ENCODE measurements at places on chromosomes 13 and 19. TPM values are rescaled to one million over a fixed set of nuclear protein-coding genes. Genes with fewer than 3 reads are reported as not detected.

NKPD1 gene
- not detected for total RNA-seq

PODNL1 gene
- 0.66 TPM for total RNA-seq

ZNF730 gene
- total RNA-seq, result not detected

MEIOSIN gene
- total RNA-seq, result not detected

DGKH gene
- total RNA-seq, result 4.7 TPM

C1QTNF9B gene
- total RNA-seq, result not detected

RPS16 gene
- total RNA-seq, result 573 TPM

DNA sequence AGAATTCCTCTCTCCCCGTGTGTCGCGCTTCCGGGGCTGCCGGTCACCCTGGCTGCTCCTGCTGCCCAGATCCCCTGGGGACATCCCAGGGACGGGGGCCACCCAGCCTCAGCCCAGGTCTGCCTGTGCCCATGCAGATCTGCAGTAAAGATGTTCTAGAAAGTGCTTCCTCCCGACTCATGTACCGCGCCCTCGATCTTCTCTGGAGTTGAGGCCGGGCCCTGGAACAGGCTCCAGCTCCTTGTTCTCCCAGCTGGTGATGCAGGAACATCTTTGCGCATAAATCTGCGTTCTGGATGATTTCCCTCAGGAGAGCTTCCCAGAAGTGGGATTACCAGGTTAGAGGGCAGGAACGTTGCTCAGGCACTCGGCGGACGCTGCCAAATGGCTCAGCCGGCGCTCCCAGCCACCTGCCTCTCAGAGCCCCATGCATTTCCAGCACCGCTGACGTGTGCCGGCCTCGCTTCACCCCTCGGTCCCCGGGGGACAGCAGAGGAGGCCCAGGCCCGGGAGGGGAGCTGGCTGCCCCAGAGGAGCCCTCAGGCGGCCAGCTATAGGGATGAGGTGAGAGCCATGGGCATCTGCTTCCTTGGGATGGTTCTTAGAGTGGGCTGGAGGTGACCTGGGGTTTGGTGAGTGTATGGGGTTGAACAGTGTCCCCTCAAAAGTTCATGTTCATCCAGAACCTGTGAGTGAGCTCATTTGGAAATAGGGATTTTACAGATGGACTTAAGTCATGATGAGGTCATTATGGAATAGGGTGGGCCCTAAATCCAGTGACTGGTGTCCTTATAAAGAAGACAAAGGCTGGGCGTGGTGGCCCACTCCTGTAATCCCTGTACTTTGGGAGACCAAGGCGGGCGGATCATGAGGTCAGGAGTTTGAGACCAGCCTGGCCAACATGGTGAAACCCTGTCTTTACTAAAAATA is 42.6 kb downstream of the CRTC1 start:
- DNase-seq, result no peak

GRCh38 chr19:40552848-40553247 is 23.8 kb upstream of the SHKBP1 start:
- no peak for DNase-seq

- no peak for DNase-seq
Measured at GRCh38 chr13:112256716-112257494, 119.2 kb upstream of the SPACA7 start.

DNA sequence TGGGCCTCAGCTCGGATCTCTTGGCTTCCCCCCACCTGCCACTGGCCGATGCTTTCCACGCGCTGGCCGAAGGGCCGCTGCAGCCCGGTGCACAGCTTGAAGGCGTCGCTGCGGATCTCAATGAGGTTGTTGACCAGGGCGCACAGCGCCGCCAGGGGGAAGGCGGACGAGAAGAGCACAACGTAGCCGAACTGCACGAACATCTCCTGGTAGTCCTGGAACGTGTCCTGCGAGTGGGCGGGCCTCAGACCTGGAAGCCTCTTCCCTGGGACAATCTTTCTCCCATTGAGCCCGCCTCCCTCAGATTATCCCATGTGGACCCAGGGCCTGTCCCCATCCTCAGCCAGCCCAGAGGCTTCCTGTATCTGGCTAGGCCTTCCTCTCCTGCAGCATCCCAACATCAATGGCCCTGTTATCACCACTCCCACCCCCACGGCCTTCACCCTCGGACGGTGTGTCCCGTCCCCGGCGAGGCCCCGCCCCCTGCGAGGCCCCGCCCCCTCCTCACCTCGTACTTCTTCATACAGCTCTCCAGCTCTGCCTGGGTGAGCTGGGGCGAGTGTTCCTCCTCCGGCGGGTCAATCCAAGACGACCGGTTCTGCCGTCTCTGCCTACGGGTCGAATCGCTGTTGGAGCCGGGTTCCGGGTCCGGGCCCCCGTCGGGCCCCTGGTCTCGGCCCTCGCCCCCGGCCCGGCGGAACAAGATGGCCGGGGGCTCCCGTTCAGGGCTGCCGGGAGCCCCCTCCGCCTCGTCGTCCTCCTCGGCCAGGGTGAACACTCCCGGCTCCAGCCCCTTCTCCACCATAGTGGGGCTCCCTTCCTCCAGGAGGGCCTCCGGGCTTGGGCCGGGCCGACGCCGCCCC is 6.8 kb downstream of the ANO8 start:
- peak; percentile 75 for DNase-seq

GRCh38 chr13:113061271-113061625 is 44.3 kb upstream of the F7 start:
- no peak for DNase-seq

GRCh38 chr13:21365574-21365973 is 93.5 kb downstream of the ZDHHC20 start:
- DNase-seq, result no peak

GRCh38 chr19:48403606-48404005 is 10.1 kb downstream of the GRIN2D start:
- peak; percentile 59 for DNase-seq

- no peak for DNase-seq
Measured at GRCh38 chr13:31286930-31287329, 87.2 kb downstream of the B3GLCT start.

GRCh38 chr19:6414793-6415590 is 9.6 kb downstream of the KHSRP start:
- no peak for DNase-seq

GRCh38 chr13:112907286-112907685 is 61.7 kb upstream of the MCF2L start:
- no peak for DNase-seq

DNA sequence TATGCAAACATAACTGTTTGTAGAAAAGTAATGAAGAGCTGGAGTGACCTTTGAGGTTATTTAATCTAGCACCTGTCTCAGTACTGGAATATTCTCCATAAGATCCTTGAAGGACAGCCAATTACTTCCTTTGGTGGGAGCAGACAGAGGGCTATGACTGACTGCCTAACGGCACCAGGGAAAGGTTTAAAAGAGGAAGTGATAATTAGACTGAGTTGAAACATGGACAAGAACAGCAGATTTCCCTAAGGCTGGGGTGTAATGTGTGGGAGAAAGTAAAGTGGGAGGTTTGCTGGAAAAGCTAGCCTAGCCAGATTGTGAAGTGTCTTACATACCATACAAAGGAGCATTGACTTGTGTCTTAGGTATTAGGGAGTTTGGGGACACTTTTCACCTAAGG is 191.3 kb upstream of the PCDH9 start:
- no peak for DNase-seq

- DNase-seq, result no peak
Measured at GRCh38 chr13:37914781-37915391, 45.3 kb upstream of the TRPC4 start.

GRCh38 chr19:29665826-29666577 is 741 bp downstream of the PLEKHF1 start:
- DNase-seq, result peak; percentile 40

GRCh38 chr19:6138066-6138465 is 2.6 kb downstream of the ACSBG2 start:
- no peak for DNase-seq

DNA sequence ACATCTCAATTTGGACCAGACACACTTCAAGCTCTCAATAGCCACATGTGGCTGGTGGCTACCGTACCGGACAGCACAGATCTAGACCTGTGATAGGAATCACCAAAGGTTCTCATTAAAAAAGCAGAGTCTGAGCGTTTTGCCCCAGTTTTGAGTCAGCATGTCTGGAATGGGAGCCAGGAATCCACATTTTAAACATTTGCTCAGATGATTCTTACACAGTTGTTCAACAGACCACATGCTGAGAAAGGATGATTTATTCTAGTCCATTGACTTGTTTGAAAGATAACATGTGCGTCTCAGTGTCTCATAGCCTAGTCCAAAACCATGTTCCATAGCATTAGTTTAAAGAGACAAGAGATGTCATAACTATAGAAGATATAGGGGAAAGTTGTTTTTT is 53.4 kb downstream of the FLT3 start:
- no peak for DNase-seq

GRCh38 chr19:15028490-15028889 is 20.8 kb upstream of the CASP14 start:
- no peak for DNase-seq

GRCh38 chr19:48835734-48836088 is 580 bp downstream of the HSD17B14 start:
- peak; percentile 95 for DNase-seq

DNA sequence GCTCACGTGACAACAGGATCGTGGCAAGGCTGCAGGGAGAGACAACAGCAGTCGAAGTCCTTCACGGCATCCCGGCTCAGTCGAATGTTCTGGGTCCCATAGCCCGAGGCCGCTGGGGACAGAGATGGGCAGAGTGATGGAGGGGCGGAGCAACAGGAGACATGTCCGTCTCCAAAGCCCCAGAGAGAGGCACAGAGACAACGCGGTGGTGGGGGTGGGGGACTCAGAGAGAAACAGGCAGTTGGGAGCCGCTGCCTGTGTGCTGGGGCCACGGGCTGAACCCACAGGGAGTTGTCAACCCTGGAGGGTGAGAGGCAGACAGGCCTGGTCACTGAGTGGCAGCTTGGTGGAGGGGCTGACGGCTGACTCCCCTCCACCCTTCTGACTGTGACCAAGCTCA is 20.4 kb downstream of the NOSIP start:
- DNase-seq, result no peak

- no peak for DNase-seq
Measured at GRCh38 chr19:29467824-29468401, 57.9 kb upstream of the VSTM2B start.

DNA sequence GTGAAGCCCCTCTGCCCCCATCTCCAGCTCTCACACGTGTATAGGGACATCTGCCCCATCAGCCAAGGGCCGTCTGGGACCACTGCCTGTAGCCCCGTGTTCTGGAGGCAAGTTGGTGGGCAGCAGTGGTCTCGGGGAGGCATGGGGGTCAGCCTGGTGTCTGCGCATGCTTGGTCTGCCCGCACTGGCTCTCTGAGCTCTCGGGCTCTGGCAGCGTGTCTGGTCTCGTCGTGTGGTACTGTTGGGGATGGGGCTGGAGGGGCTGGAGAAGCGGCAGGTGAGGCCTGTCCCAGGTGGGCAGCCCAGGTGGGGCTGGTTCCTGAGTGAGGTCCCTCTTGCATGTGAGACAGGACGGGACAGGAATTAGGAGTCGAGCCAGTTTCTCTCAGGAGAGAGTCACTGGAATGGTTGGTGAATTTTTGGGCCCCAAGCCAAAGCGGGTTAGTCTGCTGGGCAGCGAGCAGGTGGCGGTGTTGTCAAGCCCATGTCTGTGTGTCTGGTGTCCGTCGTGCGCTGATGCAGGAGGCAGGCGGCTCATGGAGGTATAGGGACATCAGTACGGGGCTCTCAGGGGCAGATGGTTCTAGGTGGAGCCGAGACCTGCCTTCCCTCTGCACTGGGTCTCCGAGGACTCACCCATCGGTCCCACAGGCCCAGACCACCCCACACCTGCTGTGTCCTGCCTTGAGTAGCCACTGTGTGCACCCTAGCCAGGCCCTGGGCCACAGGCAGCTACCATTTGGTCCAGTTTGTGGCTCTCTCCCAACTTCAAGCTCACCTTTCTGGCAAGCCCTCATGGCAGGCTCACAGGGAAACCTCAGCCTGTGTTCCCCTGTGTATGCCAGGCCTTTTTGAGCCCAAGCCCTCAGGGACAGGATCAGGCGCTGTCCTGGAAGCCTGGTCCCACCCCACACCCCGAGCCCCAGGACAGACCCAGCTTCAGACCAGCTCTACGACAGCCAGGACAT is 18.2 kb downstream of the COMP start:
- DNase-seq, result peak; percentile 55

DNA sequence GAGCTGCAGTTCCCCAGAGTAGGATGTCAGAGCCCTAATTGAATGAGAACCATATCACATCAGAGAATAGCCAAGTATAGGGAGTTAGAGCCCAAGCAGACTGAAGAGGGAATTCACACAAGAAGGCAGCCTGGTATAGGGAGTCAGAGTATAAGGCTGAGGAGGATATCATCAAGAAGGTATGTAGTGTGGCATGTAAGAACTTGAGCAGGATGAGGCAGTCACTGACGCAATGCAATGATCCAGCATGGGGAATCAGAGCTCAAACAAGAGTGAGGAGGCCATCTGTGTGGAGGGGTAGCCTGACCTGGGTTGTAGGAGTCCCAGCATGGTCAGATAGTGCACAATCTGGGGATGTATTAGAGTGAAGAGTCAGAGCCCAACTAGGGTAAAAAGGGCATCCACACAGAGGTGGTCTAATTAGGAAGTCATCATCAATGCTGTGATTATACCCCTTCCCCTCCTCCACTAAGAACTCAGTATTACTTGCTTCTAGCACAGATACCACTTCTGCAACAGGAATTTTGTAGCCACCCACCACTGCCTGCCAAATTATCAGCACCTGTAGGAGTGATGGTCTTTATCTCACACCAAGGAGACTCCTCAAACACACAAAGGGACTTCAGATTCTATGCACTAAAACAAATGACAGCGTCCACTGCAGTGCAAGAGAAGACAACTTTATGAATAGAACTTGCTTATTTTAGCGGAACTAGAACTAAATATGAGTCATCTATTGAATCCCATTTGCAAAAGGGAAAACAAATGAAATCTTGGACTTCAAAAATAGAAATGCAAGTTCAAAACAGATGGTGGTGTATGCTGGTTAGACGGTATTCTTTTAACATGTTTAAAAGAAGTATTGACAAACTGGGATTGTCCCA is 107.2 kb downstream of the FNDC3A start:
- DNase-seq, result no peak

GRCh38 chr19:459724-460511 is 915 bp downstream of the SHC2 start:
- peak; percentile 83 for DNase-seq

GRCh38 chr13:110521296-110521680 is 40.2 kb downstream of the RAB20 start:
- DNase-seq, result no peak

DNA sequence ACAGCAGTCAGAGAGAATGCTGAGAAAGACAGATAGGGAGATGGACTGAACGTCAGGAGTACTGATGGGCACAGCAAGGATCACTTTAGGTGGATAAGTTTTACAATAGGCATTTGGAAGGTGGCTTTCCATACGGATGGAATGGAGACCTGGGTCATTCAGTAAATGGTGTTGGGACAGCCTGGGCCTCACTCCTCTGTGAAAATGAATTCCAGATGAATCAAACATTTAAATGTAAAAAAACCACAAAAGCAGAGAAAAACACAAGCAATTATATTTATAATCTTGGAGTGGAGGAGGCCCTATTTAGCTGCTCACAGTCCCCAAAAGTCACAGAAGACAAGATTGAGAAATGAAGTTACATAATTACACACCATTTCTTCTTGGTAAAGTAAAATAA is 4.7 kb downstream of the IL17D start:
- DNase-seq, result no peak

DNA sequence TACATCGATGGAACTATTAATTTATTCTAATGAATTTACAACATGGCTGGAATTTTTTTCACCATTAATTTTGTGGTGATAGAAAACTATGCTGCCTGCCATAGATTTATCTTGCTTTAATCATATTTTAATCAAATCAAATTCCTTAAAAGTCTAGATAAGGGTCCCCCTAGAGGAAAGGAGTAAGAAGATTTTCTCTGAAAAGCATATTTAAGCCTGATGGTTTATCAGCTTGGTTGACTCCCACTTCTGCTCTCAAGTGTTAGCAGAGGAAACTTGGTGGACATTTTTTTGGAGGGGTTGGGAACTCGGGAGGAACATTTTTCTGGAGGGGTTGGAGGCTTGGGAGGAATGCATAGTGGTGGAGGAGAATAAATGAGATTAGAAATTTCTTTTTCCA is 253.3 kb downstream of the KCNRG start:
- no peak for DNase-seq

Data from body of pancreas (tissue), 4 donors.